ENCODE measurements at places on chromosomes 3 and 15. TPM values are rescaled to one million over a fixed set of nuclear protein-coding genes. Genes with fewer than 3 reads are reported as not detected.

The CHRNA7 gene
- 0.61 TPM for polyA plus RNA-seq

The SCAPER gene
- polyA plus RNA-seq = 6.9 TPM

The CNTN6 gene
- polyA plus RNA-seq = 0.01 TPM

The AQP9 gene
- 0.49 TPM for polyA plus RNA-seq

The AADACL2 gene
- polyA plus RNA-seq = not detected

The IQCF5 gene
- not detected for polyA plus RNA-seq

The GP5 gene
- not detected for polyA plus RNA-seq

The CD96 gene
- 0.26 TPM for polyA plus RNA-seq

The DUOXA2 gene
- not detected for polyA plus RNA-seq

The MESP2 gene
- 0.04 TPM for polyA plus RNA-seq

The TM4SF1 gene
- 131 TPM for polyA plus RNA-seq

The TMEM207 gene
- not detected for polyA plus RNA-seq

The ROPN1 gene
- polyA plus RNA-seq = 0.38 TPM

The SCN11A gene
- 0.01 TPM for polyA plus RNA-seq

The NAALADL2 gene
- 0.66 TPM for polyA plus RNA-seq

The MAGI1 gene
- 5.7 TPM for polyA plus RNA-seq

The ADCY5 gene
- polyA plus RNA-seq = 37.2 TPM

The PPP1R14D gene
- polyA plus RNA-seq = not detected

The C3orf22 gene
- polyA plus RNA-seq = not detected

The ZDHHC23 gene
- 1.5 TPM for polyA plus RNA-seq

The SYNPR gene
- not detected for polyA plus RNA-seq

The FILIP1L gene
- 42.0 TPM for polyA plus RNA-seq

The CTXND1 gene
- polyA plus RNA-seq = 0.80 TPM

The ACOX2 gene
- 64.9 TPM for polyA plus RNA-seq

The GNAT1 gene
- polyA plus RNA-seq = not detected

The ATP2B2 gene
- 0.07 TPM for polyA plus RNA-seq

The SLC4A7 gene
- polyA plus RNA-seq = 3.3 TPM

The LARP6 gene
- 34.8 TPM for polyA plus RNA-seq

The CCDC9B gene
- polyA plus RNA-seq = 97.4 TPM

The GRIP2 gene
- 56.8 TPM for polyA plus RNA-seq

The ATP11B gene
- 6.6 TPM for polyA plus RNA-seq

The PLAAT1 gene
- 7.0 TPM for polyA plus RNA-seq

The MRAS gene
- polyA plus RNA-seq = 78.6 TPM

The GOLGA6D gene
- not detected for polyA plus RNA-seq

The ZBED2 gene
- polyA plus RNA-seq = not detected

The TRPM1 gene
- 0.06 TPM for polyA plus RNA-seq

The AMT gene
- polyA plus RNA-seq = 22.6 TPM

The CYP8B1 gene
- polyA plus RNA-seq = not detected

The PRICKLE2 gene
- polyA plus RNA-seq = 1.9 TPM

The STARD5 gene
- 2.5 TPM for polyA plus RNA-seq
